ENCODE measurements at places on chromosomes 12 and 14.

DNA sequence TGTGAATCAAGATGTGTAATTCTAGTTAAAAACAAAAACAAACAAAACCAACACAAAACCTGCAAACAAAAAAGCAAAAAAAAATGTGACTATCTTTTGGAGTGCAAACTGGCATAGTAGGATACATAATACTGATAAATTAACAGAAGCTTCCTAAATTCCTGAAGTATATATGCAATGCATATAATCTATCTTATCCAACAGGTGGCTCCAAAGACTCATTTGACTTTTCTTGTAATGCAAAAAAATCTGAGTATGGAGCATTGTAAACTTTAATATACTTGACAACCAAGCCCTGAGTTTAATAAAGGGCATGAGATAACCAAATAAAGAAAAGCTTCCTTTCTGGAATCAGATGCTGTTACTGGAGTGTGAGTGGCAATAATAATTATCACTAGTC is 1003.6 kb downstream of the FSCB start:
- DNase-seq: no peak

DNA sequence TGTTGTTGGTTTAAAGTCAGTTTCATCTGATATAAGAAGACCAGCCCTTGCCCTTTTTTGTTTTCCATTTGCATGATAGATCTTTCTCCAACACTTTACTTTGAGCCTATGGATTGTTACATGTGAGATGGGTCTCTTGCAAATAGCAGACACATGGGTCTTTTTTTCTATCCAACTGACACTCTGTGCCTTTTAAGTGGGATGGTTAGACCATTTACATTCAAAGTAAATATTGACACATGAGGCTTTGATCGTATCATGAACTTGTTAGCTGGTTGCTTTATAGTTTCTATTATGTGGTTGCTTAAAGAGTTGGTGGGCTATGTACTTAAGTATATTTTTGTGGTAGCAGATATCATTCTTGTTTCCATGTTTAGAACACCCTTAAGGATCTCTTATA is 213.4 kb upstream of the G2E3 start:
- DNase-seq: no peak

DNA sequence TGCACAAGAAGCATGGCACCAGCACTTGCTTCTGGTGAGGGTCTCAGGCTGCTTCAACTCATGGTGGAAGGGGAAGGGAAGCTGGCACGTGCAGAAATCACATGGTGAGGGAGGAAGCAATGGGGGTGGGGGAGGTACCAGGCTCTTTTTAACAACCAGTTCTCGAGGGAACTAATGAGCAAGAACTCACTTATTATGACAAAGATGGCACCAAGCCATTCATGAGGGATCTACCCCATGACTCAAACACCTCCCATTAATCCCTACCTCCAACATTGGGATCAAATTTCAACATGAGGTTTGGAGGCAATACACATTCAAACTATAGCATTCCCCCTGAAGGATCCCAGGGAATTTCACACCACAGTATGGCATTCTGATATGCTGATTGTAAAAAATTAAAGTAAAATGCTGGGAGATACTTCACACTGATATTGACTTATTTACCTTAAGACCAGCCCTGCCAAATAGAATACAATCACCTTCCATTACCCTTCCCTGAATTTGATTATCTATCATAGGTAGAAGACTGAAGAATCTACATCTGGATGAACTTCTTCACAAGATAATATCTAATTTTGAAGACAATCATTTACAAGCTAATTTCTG is 201.7 kb upstream of the PLXNC1 start:
- DNase-seq: no peak

- DNase-seq: no peak
These were observed 9.9 kb downstream of the OAS2 start for GRCh38 chr12:112988224-112988623.

- no peak for DNase-seq
These were observed at the start of gene ADAMTS20 for GRCh38 chr12:43551971-43552559. TSS of gene ADAMTS20 (minus strand) at chr12:43552203. CDS start at chr12:43551921, 282 bp downstream.

- DNase-seq: no peak
These were observed 110.3 kb downstream of the SINHCAF start for GRCh38 chr12:31215518-31216232.

- no peak for DNase-seq
These were observed 121.8 kb downstream of the SUDS3 start for GRCh38 chr12:118498171-118498570.

DNA sequence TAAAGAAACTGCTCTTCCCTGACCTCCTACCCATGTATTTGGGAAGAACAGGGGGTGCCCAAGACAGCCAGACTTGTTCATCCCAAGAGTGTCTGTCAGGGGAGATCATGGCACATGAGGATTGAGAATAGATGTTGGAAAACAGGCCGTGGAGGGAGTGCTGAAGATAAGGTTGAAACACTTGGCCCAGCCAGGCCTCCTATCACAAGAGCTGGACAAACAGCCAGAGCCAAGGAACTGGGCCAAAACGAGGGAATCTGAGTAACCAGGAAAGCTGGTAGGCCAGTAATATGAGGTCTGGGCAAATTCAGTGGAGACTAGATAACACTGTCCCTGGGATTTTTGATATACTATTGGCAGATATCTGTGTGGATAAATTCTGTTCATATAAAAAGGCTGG is 161.7 kb downstream of the TMX1 start:
- no peak for DNase-seq

- DNase-seq: no peak
These were observed 162.1 kb downstream of the APAF1 start for GRCh38 chr12:98807187-98807586.

DNA sequence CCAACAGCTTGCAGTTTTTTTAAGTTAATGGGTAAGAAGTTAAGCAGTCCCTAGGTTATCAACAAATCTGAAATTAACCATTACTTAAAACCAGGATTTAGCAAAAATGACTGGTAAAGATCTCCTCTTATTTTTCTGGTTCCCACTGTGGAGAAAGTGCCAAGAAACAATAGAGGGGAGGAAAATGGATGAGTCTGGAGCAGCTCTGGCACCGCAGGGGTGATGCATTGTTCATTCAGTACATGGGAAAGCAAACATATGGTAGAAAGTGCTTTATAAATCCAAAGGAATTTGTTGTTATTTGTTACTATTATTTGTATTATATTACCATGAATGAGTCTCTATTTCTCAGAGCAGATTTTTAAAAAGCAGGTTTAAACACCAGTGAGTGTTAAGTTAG is 92.2 kb downstream of the DYRK2 start:
- DNase-seq: no peak

DNA sequence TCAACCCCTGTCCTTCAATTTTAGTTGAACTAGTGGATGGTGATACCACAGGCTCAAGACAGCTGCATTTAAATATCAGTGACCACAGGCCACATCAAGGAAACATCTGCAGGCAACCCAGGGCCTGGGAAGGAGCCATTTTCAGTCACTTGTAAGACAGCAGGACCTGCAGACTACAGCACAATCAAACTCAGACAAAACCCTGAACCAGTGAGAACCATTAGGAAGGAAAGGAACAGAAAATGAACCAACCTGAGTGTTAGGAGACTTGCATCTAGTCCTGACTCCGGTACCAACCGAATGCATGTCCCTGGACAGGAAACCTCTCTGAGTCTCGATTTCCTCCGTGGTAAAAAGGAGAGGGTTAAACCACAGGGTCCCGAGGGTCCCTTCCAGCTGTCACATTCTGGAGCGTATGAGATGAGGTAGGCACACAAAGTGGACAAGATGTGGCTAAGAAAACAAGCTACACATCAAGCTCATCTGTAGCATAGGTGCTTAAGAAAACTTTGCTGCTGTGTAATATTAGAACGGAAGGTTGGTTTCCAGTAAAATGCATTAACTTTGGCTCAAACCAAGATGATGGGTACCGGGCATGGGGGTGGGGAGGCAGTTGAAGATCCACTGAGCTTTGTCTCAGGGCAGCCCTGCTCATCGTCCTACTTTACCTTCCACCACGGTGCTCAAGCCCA is 1.6 kb upstream of the CDKN1B start:
- DNase-seq: no peak

Measured in suprapubic skin (tissue), 4 donors.